Activated CD8-positive, alpha-beta memory T cell treated with anti-CD3 and anti-CD28 coated beads for 1 hour (primary cell): ENCODE measurements at places on chromosomes 3 and 15.

DNA sequence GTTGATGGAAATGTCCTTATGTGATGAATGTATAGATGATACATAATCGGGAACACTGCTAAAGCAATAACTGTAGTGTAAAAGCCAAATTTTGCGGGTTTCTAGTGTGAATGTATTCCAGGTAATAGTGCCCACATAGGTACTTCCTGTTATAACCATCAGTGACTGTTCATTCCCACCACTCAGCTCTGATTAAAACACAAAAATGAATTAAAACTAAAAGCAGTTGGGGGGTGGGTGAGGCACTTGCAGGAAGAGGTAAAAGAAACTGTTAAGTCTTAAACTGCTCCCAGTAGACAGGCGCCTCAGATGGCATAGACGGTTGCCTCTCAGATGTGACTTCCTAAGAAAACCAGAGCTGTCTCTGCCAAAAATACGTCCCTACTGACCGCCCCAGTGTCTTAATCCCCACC, 893 bp upstream of the MTHFS start:
- no peak for DNase-seq

- DNase-seq = no peak
Observed at GRCh38 chr3:56819016-56819809, 17.5 kb upstream of the ARHGEF3 start.

DNA sequence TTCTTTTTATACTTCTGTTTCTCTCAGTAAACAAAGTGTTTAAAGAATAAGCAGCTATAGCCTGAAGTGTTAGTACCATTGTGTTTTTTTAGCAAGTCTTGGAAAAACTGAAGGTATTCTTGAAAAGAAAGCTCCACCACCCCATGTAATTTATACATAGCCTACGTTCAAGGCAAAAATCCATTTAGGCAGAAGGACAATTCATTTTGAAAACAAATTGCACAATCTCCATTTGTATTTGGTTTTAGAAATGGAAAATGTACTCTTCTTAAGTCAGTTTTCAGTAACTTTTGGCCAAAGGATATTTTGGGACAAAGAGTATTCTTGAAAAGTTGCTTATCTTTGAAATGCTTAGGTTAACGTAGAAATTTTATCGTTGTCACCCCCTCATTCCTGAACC, 34.5 kb downstream of the PTPRG start:
- DNase-seq = no peak

DNA sequence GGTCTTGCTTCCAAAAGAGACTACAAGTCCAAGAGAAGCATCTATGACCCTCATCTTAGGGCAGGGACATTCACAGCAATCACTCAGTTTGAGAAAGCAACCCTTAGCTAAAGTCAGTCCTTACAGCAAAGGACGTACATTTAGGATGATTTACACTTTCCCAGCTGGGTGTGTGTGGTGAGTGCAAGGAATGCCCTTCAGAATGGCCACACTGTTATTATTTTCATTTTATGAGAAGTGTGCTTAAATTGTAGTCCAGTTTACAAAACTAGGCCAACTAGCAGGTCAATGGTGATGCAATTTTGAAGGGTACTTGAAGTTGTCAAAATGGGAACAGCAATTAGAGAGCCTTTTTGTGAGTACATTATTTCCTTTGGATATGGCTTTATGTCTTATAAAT, 26.0 kb upstream of the CCK start:
- DNase-seq = no peak

- DNase-seq = no peak
Observed at GRCh38 chr3:178385280-178385952, 150.8 kb upstream of the KCNMB2 start.
